ENCODE measurements at places on chromosomes 2 and 18.

GRCh38 chr2:129895526-129896082 is 83.9 kb upstream of the RAB6C start:
- no peak for DNase-seq

DNA sequence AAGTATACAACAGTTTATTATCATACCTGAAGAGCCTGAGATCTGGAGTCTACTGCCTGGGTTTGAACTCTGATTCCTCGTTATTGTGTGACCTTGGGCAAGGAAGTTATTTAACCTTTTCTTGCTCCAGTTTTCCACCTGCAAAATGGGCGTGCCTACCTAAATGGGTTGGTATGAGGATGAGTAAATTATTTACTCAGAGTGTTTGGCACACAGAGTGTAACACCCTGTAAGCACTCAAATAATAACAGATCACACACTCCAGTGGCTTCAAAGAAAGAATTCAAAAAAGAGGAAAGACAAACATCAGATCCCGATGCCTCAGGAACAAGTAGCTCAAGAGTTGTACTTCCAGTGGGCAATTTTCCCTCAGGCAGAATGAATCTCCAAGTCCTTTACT is 2.4 kb downstream of the SRD5A2 start:
- no peak for DNase-seq

GRCh38 chr2:19900931-19901441 is 797 bp downstream of the TTC32 start:
- no peak for DNase-seq

- DNase-seq, result no peak
Measured at GRCh38 chr18:36724169-36724568, 104.6 kb downstream of the TPGS2 start.

DNA sequence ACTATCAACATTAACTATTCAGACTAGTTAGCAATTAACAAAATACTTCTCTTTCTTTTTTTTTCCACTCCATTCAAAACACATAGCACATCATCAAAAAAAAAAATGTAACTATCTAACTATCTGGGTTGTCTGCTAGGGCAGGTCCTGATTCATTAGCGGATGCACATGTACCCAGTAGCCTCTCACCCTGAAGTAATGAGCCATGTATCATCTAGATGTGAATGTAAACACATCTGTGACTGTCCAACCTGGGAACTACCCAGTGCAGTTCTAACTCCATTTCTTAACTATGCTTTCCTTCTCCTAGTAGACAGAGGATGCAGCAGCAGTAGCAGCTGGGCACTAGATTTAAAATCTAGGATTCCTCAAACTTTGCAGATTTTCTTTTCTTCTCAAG is 183.1 kb upstream of the PIK3C3 start:
- no peak for DNase-seq

GRCh38 chr2:21422050-21422449 is 298.3 kb downstream of the TDRD15 start:
- DNase-seq, result no peak

- no peak for DNase-seq
Measured at GRCh38 chr18:45328811-45329210, 286.5 kb upstream of the SLC14A2 start.

DNA sequence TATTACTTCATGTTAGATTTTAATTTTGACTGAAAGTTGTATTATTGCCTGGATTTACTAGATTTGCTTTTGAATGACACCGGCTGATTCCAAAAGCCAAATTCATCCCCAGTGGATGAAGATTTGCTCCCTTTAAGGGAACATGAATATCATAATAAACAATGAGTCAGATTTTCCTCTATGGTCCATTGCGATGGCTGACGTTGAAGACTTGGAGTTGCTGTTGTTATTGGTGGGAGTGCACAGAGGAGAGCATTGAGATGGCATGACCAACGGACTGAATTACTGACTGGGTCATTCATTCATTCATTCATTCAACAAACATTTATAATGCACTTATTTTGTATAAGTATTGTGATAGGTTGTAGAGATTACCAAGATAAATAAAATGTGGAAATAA is 33.4 kb upstream of the LYPD1 start:
- DNase-seq, result no peak

GRCh38 chr2:6787376-6787775 is 78.3 kb downstream of the CMPK2 start:
- no peak for DNase-seq

DNA sequence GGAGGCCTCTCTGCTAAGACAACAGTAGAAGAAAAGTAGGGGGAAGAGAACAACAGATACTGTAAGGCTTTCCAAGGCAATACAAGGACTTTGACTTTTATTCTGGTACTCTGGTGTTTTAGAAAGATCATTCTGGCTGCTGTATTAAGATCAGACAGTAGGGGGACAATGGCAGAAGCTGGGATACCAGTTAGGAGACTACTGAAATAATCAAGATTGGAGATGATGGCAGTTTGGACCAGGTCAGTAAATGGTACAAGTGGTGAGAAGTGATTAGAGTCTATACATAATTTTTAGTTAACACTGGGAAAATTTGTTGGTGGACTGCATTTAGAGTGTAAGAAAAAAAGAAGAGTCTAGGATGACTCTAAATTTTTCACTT is 139.7 kb downstream of the ROCK1 start:
- DNase-seq, result no peak

DNA sequence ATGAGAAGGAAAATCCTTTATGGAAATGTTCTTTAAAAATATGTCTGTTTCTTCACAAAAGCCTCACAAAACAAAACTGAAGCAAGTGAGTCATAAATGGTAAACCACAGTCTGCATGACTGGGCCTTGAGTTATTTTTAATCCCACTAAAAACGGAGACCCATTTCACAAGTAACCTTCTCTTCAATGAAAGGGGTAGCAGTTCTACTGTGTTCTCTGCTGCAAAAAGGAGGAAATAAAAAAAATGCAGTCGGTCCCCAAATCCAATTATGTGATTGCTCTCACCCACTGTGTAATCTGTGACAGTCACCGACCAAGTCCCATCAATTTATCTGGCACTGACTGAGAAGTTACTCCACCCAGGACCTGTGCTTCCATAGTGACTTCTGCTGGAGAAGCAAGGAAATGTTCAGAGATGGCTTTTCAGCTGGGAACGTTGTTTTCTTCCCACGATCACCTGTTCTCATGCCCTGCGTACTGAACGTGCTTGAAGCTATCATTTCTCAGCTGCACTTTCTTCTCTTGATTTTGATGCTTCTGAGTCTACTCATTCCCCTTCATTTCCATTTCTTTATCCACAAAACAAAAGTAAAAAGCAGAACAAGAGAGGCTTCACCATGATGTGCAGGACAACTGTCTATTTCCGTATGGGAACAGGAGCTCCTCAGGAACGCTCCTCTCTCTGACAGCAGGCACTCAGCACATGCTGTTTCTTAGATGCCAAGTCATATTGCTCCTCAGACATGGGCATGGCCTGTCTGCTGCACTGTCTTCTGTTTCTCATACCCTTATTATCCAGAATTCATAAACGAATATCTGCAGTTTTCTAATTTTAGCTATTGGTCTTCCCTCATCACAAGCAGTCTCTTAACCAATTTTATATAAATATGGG is 80.0 kb upstream of the TMEM200C start:
- no peak for DNase-seq

DNA sequence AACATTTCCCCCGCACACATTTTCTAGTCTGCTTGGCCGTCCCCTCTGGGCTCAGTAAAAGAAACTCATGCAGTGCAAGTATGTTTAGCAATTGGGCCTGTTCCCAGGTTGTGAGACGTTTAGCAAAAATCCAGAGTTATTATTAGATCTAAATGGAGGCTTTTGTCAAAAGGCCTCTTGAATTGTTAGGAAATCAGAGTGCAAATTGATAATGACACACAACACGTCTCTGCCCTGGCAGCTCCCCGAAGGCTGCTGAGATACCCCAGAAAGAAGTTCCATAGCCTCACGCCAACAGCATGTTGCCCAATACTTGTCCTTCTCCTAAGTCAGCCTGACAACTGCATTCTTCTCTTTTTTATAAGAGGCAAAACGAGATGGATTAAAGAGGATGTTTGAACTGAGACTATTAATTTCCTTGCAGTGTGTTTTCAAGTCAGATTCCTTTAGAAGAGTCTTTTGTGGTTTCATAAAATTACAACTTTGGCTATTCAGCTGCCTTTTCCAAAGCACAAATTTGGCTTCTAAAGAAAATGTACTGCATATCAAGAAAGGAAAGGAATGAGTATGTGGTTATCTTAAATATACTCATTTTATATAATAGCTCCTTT is 202.2 kb downstream of the TRIB2 start:
- no peak for DNase-seq

DNA sequence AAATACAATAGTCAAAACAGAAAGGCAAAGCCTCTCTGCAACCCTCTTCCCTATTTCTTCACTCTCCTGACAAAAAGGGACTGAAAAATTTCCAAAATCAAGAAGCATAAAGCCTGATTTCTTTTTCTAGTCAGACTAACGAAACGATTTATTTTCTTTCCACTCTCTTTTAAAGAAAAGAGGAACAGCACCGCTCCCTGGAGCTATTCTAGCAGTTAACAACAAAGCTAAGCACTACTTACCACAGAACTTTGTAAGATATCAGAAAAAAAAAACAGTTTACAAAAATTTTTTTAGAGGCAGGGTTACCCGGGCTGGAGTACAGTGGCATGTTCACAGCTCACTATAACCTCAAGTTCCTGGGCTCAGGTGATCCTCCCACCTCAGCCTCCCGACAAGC is 14.4 kb upstream of the FHL2 start:
- no peak for DNase-seq

- DNase-seq, result no peak
Measured at GRCh38 chr2:156087875-156088274, 244.6 kb downstream of the NR4A2 start.

- DNase-seq, result no peak
Measured at GRCh38 chr2:6526093-6526824, 339.4 kb downstream of the CMPK2 start.

GRCh38 chr2:67394734-67395133 is 2.4 kb upstream of the ETAA1 start:
- no peak for DNase-seq

DNA sequence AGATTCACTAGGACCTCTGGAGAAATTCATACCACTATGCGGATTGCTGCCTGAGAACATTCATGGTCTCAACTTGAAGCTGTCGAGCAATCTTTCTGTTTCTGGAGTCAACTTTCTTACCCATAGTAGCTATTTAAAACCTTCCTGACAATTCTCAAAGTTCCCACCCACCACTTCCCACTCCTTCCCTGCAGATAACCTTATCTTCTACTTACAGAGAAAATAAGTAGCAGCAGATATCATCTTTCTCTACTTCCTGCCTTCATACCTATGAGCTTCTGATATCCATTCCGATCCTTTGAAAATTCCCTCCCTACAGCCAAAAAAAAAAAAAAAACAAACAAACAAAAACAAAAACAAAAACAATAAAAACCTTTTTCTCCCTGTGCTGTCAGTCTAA is 81.2 kb upstream of the CYRIA start:
- DNase-seq, result no peak

DNA sequence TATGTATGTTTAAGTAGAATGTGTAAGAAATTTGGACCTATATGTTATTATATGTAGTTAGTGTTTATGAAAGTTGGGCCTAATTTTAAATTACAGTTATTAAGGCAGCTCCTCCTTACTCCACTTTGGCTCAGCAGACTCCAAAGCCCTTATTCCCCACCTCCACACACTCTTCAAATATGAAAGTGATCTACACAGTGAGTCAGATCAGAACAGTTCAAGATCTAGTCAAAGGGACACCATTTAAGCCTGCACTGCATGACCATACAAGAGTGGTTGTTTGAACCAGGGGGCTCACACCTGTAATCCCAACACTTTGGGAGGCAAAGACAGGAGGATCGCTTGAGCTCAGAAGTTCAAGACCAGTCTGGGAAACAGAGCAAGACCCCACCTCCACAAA is 21.2 kb upstream of the PMAIP1 start:
- no peak for DNase-seq

GRCh38 chr2:95122197-95122551 is 566 bp upstream of the MRPS5 start:
- no peak for DNase-seq

- DNase-seq, result peak; percentile 3
Measured at GRCh38 chr2:24365051-24365450, 4.7 kb upstream of the ITSN2 start.

DNA sequence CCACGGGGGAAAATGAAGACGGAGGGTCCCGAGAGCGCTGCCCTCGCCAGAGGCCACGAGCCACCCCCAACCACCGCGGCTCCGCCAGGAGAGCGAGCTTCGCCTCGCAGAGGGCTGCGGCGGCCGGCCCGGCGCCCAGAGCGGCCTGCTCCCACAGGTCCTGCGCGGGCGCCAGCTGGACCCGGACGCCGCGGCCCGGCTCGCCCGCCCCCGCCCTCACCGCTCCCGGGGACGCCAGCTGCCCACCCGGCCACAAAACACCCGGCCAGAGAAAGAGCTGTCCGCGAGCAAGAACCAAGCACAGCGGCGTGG is 709 bp downstream of the PTPN2 start:
- no peak for DNase-seq

DNA sequence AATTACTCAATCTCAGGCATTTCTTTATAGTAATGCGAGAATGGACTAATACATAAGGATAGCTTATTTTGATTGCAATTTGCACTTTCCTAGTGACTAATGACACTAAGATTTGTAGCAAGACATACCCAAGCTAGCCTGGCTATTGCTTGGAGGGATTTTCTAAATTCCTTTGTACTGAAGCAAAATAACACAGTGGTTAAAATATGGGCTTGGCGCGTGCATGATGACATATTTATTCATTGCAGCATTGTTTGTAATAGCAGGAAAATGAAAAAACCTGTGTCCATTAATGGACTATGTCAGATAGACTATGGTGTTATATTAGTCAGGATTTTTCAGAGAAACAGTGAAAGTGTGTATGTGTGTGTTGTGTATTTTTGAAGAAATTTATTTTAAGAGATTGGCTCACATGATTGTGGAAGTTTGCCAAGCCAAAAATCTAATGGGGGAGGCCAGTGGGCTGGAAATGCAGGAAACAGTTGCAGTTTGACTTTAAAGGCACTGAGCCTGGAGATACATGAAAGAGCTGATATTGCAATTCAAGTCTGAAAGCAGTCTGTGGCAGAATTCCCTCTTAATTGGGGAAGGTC is 16.7 kb upstream of the LAPTM4A start:
- no peak for DNase-seq

DNA sequence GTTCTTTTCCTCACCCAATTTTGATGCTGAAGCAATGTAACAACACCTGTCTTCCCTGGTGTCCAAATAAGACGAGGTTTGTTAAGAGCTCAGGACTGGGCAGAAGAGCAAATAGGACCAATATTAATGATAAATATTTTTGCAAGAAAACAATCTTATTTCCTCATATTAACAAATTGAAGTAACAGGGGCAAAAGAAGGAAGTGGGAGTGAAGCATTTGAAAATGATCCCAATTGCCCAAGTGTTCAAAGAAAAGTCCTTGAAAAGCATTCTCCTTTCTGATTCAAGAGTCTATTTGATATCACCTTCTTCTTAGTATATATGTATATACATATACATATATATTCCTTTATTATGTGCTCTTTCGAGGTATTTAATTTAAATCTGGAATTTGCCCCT is 418.8 kb downstream of the ARHGAP15 start:
- no peak for DNase-seq

DNA sequence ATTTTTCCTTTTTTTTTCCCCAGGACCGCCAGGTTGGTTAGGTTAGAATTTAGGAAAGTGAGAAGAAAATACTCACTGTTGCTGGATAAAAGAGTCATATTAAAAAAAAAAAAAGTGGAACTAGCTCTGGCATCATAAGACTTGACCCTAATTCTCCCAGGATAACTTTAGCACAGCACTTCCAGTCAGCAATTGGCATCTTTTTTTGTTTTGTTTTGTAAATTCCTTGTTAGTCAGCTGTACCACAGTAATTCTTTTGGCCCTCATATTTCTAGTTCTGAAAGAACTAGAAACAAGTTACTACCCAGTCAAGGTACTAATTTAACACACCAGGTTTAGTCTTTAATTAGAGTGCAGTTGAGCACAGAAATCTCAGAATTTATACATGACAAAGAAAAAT is 873.5 kb upstream of the POU3F3 start:
- DNase-seq, result no peak

Data from nucleus accumbens (tissue), 56 donors.